ENCODE measurements at places on chromosomes 1 and 21.

GRCh38 chr1:156347331-156347730 is 9.0 kb downstream of the TSACC start:
- no peak for DNase-seq

DNA sequence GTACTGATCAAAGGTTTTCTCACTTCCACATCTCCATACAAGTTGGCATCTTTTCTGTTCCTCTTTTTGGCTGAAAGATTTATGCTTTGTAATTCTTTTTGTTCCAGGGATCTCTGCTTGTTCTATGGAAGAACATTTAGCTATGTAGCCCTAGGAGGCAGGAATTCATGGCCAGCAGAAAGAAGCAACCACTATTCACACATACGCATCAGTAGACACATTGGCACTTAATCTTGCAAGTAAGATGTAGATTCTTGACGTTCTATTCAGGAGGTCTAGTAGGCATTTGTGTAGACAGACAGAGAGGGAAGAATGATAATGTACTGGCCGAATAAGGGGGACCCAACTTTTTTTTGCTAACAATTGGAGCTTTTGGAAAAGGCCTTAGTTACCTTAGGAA is 336.0 kb downstream of the NUF2 start:
- DNase-seq = no peak

- no peak for DNase-seq
Observed at GRCh38 chr1:230069796-230070195, 2.8 kb downstream of the GALNT2 start.

- DNase-seq = no peak
Observed at GRCh38 chr1:24362396-24362795, 43.2 kb downstream of the GRHL3 start.

GRCh38 chr1:66684353-66684752 is 67.9 kb upstream of the DYNLT5 start:
- no peak for DNase-seq

DNA sequence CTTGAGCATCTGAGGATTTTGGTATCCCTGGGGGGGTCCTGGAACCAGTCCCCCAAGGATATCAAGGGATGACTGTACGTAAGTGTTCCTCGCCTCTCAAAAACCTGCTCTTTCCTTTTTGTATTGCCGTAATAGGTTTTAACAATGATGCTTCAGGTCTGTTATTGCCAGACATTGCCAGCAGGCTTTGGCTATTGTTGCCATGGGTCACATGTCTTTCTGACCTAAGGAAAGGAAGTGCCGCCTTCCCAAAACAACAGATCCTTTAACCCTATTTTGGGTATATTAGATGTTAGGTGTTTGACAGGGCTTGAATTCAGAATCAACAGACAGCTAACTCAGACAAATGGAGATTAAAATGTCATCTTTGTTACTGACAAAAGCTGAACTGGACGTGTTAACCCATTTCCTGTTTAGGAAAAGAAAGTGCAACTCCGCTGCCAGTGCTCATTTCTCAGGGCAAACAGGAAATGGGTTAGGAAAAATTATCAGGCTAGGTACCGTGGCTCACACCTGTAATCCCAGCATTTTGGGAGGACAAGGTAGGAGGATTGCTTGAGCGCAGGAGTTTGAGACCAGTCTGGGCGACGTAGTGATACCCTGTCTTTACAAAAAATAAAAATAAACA is 12.4 kb upstream of the PRPF38B start:
- no peak for DNase-seq

DNA sequence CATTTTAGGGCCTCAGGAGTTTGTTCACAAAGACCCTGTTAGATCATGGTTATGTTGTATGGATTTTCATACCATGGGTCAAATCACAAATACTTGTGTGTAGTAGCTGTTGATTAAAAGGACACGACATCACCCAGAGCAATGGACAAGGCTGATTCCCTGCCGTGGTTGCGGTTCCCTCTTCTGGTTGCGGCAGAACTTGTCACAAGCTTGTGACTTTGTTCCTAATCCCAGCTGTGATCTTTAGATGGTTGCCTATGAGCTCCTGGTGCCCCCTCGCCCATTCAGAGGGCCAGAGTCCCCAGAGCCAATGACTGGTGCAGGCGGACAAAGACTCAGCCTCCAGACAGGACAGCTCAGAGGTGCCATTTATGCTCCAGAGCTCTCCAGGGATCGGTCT is 11.8 kb upstream of the SDHB start:
- DNase-seq = no peak

GRCh38 chr1:68178821-68179490 is 53.4 kb downstream of the WLS start:
- DNase-seq = no peak

GRCh38 chr21:45613396-45613795 is 30.1 kb upstream of the PCBP3 start:
- no peak for DNase-seq

- DNase-seq = no peak
Observed at GRCh38 chr1:32031578-32032274, 18.1 kb downstream of the KHDRBS1 start.

DNA sequence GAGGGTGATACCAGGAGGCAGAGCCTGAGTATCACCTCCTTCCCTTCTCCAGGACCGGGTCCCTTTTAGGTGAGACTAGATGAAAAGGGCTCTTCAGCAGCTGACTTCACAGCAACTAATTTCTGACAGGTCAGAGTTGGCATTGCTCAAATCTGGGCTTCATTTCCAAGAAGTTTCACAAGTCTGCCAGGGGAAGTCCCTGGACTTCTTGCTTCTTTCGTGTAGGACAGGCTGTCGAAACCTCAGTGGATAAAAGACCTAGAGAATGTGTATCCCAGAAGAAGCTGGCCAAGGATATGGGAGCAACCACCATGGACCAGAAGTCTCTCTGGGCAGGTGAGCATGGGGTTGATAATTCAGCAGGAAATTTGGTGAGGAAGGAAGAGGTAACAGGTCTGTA is at the start of gene CHI3L2:
Gene CHI3L2 (plus strand): TSS at position 280 of the 400 bp plus-strand sequence. CDS start 17 bp downstream, at position 297.
- DNase-seq = no peak

DNA sequence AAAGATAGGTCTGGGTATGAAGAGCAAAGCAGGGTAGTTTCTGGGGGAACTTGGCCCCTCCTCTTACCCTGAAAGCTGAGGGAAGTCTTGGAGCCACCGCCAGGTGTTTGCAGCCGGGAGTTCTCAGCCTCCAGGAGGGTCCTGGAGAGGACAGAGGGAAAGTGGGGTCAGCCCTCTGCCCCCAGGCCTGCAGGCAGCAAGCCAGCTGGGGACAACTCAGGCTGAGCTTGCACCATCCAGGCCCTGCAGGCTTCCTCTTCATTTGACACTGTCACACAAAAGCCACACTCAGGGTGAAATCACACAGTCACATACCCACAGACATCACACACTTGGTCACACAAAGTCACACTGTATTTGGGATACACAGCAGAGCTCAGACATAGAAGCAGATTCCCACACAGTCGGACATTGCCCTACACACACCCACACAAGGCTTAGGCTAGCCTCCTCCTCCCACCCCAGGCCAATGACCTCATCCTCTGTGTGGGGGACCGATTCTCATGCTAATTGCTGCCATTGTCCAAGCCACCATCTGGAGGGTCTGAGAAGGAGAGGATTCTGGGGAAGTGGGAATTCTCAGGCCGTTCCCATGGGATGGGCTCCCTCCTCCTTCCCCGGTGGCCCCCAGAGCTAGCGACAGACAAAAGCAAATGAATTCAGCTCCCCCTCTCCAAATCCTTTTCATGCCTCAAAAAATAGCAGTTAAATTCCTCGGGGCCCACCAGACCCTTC is 3.7 kb downstream of the NES start:
- no peak for DNase-seq

- no peak for DNase-seq
Observed at GRCh38 chr1:82593561-82593960, 792.8 kb downstream of the ADGRL2 start.

DNA sequence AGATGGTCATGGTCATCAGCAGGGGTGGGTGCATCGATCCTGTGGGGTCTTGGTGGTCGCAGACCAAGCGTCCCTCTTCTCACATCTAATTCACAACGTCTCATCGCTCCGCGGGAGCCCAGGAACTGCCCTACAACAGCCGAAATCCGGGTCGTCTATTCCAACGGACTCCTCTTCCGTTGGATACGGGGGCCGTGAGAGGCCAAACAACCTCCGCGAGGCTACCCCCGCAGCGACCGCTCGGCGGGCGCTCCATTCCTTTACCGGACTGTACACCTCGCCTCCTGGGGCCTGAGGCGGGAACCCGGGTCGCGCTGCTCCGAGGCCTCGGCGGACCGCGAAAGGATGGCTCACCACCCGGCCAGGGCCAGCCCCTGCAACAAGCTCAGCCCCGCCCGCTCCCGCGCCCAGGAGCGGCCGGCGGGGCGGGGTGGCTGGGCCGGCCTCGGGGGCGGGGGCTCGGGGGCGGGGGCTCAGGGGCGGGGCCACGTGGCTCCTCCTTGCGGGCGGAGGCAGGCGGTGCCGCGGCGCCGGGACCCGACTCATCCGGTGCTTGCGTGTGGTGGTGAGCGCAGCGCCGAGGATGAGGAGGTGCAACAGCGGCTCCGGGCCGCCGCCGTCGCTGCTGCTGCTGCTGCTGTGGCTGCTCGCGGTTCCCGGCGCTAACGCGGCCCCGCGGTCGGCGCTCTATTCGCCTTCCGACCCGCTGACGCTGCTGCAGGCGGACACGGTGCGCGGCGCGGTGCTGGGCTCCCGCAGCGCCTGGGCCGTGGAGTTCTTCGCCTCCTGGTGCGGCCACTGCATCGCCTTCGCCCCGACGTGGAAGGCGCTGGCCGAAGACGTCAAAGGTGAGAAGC is at the start of gene QSOX1:
Gene QSOX1 (plus strand): TSS at position 545 of the 857 bp plus-strand sequence. CDS start 39 bp downstream, at position 584.
- DNase-seq = peak; percentile 95

GRCh38 chr1:113168946-113169345 is 95.9 kb downstream of the LRIG2 start:
- no peak for DNase-seq

DNA sequence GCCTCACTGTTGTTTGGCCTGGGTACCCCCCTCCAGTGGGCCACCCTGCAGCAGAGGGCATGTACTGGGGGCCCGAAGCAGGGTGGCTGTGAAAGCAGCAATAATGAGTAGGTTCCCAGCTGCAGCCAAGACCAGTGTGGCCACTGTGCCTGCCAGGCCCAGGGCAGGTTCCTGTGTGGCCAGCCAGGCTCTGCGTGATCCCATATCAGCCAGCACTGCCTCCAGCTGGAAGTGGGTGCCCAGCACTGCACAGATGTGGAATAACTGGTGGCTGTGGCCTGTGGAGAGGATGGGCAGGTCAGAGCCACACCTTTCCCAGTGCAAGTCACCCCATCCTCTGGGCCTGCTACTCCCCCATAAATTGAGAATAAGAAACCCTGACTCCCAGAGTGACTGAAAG is 2.1 kb downstream of the BGLAP start:
- DNase-seq = no peak

DNA sequence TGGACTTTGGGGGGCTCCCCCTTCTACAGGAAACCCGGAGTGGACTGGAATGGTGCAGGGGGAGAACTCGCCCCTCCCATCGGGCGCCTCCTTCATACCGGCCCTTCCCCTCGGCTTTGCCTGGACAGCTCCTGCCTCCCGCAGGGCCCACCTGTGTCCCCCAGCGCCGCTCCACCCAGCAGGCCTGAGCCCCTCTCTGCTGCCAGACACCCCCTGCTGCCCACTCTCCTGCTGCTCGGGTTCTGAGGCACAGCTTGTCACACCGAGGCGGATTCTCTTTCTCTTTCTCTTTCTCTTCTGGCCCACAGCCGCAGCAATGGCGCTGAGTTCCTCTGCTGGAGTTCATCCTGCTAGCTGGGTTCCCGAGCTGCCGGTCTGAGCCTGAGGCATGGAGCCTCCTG is at the start of gene TNFRSF14:
Gene TNFRSF14 (plus strand): TSS at position 95 of the 401 bp plus-strand sequence. CDS start 294 bp downstream, at position 389.
- DNase-seq = peak; percentile 61

DNA sequence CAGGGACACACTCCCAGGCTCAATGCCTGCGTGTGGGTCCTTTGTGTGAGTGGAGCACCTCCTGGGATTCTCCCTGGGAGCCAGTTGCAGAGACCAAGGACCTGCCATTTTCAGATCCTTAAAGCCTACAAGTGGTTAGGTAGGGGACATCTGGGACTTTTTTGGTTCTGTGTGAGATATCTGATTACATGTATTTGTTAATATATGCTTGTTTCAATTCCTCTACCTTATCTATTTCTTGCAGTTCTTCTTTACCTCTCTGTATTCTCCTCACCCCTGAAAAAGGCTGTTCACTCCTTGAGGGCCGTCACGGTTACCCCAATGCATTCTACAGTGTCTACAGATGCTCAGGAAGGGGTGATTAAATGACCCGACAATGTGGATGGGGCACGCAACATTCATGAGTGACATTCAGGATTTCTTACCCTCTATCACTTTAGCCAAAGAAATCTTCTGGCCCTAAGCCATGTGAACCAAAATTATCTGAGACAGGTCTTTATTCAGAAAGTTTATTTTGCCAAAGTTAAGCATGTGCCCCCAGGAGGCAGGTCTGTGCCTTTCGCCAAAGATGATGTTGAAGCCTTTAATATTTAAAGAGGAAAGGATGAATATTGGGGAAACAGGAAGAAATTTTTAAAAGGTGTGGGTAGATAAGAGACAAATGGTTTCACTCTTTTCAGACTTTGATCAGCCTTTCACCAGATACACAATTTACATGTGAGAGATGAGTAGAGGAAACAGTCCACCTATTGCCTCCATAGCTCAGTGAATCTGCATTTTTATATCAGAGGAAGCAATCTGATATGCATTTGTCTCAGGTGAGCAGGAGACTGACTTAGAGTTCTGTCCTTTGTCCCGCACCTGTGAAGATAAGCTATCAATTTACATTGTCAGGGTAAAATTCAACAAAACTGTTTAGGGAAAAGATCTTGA is 44.6 kb upstream of the MPZL1 start:
- no peak for DNase-seq

DNA sequence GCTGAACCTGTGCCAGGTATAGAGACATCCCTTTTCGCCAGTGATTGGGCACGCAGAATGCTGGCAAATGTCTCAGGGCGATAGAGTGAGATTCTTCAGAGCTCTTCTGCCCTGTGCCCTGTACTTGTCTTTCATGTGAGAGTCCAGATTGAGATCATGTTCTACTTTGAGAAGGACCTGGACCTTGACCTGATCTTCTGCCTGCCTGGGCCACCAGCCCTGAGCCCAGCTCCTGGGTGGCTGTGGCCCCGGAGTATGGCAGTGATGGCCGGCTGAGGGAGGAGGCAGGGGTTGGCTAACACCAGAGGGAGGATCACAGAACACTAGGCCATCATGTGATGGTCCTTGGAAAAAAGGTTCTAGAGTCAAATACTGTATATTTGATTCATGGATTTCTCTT is 13.8 kb downstream of the STRIP1 start:
- no peak for DNase-seq

DNA sequence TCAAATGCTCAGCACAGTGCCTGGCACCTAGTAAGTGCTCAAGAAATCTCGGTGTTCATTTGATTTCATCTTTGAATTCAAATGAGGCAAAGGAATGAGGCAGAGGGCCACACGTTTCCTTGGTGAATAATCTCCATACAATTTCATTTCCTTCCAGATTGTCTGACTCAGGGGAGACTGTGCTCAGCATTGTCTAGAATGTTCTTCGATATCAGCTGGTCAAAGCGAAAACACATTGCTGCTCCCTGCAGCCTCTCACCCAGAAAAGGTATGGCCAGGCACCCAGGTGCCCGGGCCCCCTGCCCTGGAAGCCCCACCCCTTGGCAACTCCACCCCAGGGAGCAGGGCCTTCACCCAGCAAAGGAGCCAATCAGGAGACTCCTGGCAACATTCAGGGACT is 55.8 kb downstream of the FBXO2 start:
- DNase-seq = no peak
